IPS DF 19.7 (cell line): ENCODE measurements at places on chromosomes 1 and 21.

DNA sequence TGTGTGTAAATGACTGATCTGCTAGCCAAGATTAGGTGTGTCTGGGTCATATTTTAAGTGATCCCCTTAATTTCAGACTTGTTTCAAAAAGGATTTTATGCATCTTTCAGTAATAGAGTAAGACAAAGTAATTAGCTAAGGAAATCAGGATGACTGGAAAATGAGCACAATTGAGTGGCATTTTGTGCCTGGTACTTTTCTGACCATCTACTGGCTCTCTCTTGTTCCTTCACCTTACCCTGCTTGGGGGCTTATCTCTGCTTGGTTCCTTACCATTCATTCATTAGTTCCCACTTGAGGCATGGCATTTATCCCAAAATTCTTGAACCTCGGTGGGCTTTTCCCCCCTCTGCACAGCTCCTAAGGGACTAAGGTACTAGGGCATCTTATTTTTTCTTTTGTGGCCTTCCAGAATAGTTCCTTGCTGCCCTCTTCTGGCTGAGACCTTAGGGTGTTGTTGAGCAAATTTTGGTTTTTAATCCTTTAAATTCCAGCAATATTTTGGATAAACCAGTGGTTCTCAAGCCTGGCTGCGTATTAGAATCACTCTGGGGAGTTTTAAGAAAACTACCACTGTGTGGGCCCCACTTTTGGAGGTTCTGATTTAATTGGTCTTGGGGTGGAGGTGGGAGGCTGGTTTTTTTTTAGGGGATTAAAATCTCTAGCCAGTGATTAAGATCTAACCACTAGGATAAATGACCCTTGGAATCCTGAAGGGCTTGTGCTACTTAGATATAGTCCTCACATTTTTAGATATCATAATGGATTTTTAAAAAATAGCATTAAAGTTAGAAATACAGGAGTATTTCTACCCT lies 50.8 kb downstream of the HS2ST1 start:
- DNase-seq = no peak

GRCh38 chr1:44806704-44807363 lies at the start of gene DYNLT4:
TSS of gene DYNLT4 (minus strand) at chr1:44807351. CDS start at chr1:44806668, 683 bp downstream.
- no peak for DNase-seq

- no peak for DNase-seq
Measured at GRCh38 chr1:1200876-1201810, 5.2 kb downstream of the TNFRSF18 start.

GRCh38 chr1:5722635-5723164 lies 269.5 kb downstream of the NPHP4 start:
- DNase-seq = no peak

DNA sequence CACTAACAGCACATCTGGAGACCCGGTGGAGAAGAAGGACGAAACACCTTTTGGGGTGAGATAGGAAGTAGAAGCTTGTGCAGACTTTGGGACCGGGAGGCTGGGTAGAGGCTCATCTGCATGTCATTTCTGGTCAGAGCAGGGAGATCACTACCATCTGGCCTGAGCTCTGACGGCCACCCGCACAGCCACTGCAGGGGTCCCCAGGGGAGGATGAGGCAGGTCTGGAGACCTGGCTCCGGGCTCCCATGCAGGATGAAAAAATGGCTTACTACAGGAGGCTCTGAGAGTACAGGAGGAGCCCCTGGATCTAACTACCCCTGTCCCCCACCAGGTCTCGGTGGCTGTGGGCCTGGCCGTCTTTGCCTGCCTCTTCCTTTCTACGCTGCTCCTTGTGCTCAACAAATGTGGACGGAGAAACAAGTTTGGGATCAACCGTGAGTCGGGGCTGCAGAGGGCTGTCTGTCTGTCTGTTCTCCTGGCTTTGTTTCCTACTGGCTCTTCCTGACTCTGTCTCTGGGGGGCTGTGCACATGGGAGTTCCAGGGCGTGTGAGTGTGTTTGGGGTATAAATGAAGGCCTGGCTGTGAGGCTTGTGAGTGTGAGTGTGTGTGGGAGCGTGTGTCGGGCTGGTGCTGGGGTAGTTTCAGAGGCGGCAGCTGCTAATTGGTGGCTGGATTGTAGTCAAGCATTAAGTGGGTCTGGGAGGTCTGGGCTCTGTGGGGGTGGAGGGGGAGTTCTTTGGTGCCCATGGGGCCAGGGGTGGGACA lies 14.1 kb downstream of the NTRK1 start:
- no peak for DNase-seq

- DNase-seq = no peak
Measured at GRCh38 chr1:119617751-119618691, 30.0 kb downstream of the ZNF697 start.

- no peak for DNase-seq
Measured at GRCh38 chr1:94552071-94552586, 10.6 kb upstream of the F3 start.

DNA sequence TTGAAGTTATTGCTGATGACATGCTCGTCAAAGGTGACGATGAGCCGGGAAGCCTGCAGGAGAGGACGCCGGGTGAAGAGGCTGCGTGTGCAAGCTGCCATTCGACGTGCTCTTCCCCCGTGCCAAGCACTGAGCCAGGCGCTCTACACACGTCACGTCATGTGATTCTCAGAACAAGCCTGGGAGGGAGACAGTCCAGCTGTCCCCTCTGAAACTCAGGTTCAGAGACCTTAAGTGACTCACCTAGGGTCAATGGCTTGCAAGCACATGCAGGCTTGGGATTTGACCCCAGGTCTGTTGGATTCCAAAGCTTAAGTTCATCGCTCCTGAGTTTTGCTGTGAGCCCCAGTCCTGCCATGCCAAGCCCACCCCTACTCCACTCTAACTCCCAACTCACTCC lies 57.1 kb downstream of the RAP1GAP start:
- DNase-seq = no peak

DNA sequence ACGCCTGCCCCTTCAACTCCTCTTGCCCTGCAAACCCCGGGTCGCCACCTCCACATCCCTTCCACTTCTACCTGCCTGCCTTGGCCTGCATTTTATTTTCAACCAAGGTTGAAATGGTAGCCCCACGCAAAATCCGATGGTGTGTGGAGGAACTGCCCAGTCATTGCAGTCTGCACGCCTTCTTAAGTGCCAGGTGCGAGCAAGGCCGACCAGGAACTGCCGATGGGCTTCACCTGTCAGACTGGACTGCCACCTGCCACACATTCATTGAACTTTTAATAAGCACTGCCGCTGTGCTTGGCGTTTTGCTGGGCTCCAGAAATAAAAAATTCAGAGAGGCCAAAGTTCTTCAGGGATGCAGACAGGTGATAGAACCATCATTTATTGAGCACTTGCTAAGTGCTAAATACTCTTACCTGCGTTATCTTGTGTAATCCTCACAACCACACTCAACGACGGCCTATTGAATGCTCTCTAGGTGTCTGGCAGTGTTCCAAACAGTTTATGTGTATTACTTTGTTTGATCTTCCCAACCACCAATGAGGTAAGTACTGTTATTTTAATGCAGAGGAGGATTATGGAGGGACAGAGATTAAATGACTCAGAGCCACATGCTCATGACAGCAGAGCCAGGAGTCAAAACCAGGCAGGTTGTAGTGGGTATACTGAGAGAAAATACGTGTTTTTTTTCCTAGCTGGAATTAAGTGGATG lies 36.2 kb downstream of the CACHD1 start:
- DNase-seq = no peak

DNA sequence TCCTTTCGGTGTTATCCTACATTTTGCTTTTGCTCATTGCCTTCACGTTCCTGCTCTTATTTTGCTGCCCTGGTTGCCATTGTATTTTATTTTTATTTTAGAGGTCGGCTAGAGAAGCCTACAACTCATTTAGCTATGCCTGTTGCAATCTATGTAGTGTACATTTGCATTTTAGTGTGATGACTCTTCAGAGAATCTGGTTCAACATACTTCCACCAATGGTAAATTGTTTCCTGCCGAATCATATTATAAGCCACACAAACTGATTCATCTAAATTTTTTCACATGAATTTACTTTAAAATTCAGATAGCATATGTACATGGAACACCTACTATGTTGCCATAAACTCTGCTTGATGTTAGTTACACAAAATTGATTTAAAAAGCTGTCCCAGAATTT lies 1596.9 kb downstream of the PLA2G4A start:
- DNase-seq = no peak

DNA sequence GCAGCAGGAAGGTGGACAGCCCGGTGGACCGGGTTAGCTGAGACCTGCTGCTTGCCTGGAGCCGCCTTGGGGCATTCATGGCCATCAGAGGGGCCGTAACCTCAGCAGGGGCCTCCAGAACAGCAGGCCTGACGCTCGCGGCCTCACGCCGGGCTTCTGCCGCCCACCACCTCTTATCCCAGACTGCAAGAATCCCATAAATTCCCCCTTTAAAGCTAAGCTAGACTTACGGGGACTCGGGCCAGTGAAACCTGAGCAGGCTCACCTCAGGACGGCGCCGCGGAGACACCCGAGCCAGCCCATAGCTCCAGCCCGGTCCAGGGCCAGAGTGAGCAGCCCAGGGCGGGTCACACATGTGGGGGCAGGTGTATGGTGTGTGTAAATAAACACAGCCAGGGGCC lies 132.3 kb downstream of the GLIS1 start:
- DNase-seq = no peak

- no peak for DNase-seq
Measured at GRCh38 chr1:9062846-9063245, 6.6 kb downstream of the SLC2A5 start.

GRCh38 chr1:26922431-26922729 lies 837 bp downstream of the NUDC start:
- DNase-seq = no peak

DNA sequence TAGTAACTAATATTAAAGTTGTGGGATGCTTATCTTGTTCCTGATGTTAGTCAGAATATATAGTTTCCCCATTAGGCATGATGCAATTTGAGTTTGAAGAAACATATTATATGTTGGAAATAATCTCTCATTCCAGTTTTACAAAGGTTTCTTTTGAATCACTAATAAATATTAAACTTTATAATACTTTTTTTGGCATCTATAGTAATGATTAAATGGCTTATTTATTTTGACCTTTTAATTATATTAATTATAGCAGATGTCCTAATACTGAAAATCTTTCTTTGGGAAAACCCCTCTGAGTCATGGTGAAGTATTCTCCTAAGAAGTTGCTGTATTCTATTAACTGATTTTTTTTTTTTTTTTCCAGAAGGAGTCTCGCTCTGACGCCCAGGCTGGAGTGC lies 28.5 kb upstream of the PTGS2 start:
- no peak for DNase-seq

GRCh38 chr1:226679262-226679661 lies 59.8 kb downstream of the ITPKB start:
- no peak for DNase-seq

DNA sequence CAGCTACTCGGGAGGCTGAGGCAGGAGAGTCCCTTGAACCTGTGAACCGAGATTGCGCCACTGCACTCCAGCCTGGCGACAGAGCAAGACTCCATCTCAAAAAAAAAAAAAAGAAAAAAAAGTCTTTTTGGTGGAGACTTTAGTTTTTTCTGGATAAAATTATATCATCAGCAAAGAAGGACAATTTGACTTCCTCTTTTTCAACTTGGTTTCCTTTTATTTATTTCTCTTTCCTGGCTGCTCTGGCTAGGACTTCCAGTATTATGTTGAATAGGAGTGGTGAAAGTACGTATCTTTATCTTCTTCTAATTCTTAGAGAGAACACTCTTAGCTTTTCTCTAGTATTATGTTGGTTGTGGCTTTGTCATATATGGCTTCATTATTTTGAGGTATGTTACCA lies 130.8 kb downstream of the PCBP3 start:
- DNase-seq = no peak

DNA sequence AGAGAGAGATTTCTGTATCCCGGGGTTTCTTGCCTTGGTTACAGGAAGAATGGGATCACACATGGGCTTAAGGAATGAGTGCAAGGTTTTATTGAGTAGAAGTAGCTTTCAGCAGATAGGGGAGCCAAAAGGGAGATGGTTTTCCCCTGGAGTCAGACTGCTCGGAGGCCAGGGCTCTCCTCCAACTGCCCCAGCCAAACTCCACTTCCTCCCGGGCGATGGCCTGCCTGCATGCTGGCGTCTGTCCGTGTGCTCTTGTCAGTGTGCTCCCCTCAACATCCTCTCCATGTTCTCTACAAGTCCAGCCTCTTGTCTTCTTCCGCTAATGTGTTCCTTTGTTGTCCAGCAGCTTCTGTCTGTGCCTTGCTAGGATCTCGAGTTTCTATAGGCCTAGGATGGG lies 421.3 kb upstream of the ADGRL2 start:
- DNase-seq = no peak

- DNase-seq = no peak
Measured at GRCh38 chr1:22471610-22472009, 20.0 kb downstream of the ZBTB40 start.

GRCh38 chr21:27250366-27250765 lies 283.5 kb upstream of the ADAMTS5 start:
- no peak for DNase-seq

- no peak for DNase-seq
Measured at GRCh38 chr1:108719656-108720435, 7.1 kb downstream of the FNDC7 start.

DNA sequence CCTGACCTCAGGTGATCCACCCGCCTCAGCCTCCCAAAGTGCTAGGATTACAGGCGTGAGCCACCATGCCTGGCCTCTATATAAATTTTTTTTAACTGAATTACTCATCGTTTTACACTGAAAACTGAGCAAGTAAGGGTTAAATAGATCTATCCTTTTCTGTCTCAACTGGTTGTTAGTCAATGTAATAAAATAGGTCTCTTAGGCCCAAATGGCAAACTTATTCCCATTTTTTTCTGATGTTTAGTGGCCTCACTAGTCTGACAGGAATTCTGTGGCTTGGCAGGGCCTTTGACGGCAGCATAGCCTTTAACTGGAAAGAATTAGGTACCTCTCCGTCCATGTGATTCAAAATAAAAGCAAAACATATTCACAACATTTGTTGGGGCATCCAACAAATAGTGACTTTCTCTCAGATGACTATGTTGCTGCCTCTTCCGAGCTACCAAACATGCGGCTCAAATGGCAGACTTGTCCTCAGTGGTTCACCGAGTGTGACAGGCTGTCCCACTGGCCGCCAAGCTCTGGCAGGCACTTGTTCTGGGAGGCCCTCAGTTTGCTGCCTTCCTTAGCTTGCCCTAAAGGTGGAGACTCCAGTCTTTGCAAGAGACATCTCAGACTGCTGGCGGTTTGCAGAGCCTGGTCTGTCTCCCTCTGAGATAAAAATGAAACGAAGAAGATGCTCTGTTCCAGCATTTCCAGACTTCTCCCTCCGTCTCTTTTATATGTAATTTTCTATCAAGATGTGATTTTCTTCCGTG lies 17.4 kb downstream of the ATP1A4 start:
- DNase-seq = peak; percentile 54
